GM04503 (cell line): ENCODE measurements at places on chromosomes 1 and 21.

- DNase-seq: no peak
These were observed 2.5 kb upstream of the HMGCL start for GRCh38 chr1:23827717-23828116.

DNA sequence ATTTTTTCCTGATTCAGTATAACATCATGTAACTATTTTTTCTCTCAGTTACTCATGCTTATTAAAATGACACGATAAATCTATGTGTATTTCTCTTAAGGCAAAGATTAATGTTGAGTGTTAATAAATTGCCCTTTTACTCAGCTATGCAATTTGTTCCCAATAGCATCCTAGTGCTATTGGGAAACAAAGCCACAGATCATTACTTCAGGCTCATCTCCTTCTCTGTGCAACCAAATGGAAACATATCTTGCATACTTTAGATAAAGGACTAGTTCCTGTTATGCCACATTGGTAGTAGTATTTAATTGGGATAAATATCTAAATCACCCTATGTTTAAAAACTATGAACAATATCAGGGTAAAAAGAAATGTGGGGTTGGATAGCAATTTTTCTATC is 106.2 kb downstream of the PLPPR4 start:
- no peak for DNase-seq

GRCh38 chr1:47514229-47514628 is 76.4 kb downstream of the FOXD2 start:
- no peak for DNase-seq

- no peak for DNase-seq
These were observed 756.4 kb downstream of the KCNT2 start for GRCh38 chr1:195851804-195852203.

DNA sequence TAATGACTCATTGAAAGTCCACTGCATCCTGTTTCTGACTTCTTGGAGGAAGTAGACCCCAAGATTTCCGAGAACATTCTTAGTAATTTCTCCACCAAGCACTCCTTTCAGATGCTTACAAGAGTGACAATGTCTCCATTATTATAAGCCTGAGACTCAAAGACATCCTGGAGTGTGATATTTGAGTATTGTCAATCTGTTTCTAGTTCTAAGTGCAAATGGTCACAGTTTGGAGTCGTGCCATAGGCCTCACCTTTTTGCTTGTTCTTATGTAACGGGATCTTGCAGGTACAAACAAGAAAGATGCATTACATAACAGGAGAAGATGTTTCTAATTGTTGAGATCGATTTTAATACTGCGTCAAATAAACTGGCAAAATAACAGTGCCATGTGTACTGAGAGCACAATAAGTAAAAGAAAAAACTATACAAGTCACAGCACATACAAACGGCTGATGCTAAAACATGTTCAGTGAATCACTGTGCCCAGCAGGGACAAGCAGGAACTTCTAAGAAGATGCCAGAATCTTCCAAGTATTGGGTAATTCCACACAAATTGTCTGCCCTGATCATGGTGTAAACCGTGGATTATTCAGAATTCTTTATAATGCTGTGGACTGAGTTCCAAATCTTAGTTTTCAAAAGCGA is 54.1 kb downstream of the CD2 start:
- DNase-seq: no peak

DNA sequence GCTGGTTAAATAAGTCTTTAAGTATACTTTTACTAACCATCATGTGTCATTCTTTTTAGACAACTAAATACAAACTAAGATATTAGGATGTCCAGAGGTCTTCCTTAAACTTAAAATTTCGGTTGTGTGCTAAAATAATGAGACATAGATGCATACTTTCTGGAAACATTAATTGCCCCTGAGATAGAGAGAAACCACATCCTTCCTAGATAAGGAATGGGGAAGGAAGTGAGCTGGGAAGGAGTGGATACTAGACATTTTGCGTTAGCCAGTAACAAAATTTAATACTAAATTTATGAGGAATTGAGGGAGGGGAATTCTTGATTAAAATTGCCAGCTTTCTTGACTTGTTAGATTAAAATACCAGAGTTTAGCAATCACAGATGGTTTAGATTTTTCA is 37.1 kb upstream of the PTGS2 start:
- DNase-seq: no peak

DNA sequence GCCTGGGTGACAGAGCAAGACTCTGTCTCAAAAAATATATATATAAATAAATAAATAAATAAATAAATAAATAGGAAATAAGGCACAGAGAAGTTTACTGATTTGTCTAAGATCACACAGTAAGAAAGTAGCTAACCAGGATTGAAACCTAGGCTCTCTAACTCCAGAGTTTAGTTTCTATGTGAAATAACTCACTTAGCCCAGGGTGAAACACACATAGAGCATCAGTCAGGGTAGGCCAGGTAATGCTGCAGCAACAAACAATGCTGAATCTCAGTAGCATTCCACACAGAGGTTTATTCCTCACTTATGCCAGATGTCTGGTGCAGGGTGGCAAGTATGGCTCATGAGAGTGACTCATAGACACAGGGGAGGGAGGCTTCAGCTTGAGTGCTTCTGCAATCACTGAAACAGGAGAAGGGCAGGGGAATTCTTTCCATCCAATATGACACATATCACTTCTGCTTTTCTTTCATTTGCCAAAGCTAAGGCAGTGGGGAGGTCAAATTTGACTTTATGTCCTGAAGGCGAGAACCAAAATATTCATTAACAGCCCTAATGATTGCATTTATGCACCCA is 37.1 kb upstream of the KANK4 start:
- peak; percentile 56 for DNase-seq

GRCh38 chr1:44693159-44693558 is 18.6 kb downstream of the ARMH1 start:
- no peak for DNase-seq

DNA sequence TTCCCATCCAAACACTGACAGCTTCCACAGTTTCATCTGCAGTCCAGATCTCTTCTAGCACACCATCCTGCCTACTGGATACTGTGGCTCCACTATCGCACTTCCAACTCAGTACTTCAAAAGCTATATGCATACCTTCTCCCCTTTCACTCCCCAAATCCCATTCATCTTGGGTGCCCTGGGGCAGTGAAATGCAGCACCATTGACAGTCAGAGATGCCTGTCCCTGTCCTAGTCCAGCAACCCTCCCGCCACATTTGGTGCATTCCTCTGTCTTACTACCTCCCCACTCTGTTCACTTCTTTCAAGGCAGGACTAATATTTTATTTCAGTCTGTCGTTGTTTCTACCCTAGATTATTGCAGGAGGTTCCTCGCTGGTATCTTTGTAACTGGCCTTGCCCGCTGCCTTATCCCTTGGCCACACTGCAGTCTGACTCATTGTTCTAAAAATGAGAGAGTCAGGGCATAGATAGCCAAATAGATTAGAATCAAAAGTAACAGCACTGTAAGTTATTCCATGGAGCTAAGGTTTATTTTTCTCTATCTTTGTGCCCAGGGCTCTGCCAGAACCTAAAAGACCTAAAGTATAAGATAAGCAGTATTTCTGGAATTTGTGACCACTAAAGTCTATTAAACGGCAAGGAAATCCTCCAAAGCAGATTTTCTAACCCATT is 96.7 kb downstream of the ESRRG start:
- DNase-seq: no peak

DNA sequence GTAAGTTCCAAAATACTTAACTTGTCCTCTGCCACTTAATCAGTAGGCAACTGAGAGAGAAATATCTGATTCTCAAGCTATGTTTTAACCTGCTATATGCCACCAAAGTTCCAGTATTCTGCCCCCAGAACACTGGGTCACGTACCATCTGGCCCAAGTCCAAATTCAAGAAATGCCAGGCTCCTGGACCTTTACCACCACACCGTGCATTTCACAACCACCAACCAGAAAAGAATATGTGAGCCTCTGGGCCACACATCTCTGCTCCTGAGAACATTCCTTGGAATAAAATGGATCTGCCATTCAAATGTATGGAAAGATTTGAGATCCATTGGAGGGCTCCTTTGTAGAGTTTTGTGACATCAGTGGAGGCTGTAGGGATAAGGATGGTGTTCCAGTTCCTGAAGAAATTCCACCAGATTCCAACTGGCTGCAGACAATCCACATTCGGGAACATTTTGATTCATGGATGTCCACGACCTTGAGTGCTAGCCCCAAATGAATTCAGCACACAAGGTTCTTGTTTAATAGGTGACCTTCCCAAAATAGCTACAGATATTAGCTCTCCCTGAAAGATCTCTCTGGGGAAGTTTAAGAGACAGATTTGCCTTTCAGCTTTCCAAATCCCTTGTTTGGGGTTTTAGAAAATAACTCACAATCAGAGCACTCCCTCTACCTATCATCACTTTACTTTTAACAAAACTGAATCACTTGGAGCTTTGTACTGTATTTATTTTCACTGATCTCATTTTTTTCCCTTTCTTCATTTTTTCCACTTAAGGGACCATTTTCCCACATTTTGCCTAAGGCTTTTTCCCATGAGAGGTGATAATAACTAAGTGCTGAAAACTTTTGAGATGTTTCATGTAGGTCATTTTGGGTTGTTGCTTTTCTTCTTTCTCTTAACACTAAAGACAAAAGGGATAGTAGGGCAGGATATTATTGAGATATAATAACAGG is 128.4 kb upstream of the ZC3H11B start:
- DNase-seq: no peak

- DNase-seq: no peak
These were observed 8.7 kb downstream of the DNAJC11 start for GRCh38 chr1:6692956-6693355.

DNA sequence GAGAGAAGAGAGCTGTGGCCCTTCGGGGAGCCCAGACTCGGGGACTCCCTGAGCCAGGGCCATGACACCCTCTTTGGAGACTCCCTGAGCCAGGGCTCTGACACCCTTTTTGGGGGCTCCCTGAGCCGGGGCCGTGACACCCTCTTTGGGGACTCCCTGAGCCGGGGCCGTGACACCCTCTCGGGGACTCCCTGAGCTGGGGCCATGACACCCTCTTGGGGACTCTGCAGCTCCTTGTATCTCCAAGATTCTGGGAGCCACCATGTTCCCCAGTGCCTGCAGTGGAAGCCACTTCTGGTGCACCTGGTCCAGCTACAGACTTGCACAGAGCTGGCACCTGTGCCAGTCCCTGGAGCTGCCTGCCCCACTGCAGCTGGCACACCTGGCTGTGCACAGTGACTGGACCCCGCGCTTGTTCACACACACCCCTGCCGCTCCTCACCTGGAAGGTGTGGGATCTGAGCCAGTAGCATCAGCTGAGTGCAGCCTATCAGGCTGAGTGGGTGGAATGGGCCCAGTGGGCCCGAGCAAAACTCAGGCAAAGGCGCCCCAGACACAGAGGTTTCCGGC is 3.8 kb upstream of the SSU72 start:
- no peak for DNase-seq

DNA sequence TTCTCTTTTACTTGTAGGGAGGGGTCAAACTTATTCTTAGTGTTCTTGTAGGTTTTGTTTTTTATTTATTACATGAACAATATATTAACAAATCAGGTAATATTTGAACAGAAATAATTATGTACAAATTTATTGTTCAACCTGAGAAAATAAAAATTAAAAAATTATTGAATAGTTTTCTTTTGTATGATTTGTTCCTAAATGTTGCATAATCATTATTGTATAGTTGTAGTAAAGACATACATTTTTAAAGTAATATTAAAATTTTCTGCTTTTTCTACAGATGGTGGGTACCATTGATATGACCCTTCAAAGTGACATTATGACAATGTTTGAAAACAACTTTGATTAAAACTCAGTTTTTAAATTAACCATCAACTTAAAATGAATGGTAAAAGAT is 15.9 kb upstream of the EPHX4 start:
- DNase-seq: no peak

DNA sequence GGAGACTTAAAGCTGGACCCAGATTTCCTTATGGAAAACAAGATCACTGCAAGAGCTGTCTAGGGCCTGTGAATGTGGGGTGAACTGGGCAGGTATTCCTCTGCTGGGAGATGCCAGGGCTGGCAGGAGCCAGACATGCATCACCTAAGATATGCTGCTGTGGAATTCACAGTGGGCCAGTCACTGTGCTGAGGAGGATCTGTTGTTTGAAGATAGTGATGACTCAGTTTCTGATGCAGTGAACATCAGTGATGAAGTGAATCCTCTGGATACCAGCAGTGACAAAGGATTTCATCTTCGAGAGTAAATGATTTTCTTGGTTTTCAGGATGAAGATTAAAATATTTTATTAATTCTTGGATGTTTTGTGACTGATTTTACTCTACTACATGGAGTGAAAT is 29.9 kb upstream of the CAMSAP2 start:
- no peak for DNase-seq

DNA sequence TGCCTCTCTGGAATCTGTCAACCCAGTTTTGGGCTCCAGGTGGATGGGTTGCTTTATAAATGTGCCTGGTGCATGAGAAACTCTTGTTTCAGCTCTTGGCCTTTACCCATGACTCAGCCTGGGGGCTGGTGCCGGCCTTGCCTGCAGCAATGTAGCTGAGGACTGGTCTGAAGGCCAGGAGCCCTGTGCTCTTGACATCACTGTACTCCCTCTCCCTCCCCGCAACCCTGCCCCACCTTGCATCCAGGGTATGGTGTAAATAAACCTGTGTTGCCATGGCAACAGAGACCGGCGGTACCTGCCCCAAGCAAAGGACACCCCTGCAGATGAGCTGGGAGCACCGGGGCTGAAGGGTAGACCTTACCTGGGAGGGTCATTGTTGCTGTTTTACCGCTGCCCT is 13.3 kb downstream of the FAM151A start:
- DNase-seq: no peak

DNA sequence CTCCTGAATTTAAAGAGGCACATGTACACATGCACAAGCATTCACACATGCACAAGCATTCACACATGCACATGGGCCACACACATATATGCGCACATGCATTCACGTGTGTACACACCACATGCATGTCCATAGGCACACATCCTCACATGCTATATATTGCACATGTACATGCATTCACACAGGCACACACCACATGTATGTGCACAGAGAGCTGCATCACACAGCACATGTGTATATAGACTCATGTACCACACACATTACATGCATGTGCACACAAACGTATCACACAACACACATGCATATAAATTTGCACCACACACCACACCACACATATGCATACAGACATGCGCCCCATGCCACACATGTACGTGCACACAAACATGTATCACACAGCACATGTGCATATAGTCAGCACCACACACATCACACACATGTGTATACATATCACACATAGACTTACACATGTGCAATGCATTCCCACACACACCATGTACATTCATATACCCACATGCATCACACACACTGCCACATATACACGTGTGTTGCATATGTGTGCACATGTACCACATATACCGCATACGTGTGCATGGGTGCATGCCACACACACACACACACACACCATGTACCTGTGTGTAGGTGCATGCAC is 54.6 kb upstream of the COL18A1 start:
- no peak for DNase-seq

DNA sequence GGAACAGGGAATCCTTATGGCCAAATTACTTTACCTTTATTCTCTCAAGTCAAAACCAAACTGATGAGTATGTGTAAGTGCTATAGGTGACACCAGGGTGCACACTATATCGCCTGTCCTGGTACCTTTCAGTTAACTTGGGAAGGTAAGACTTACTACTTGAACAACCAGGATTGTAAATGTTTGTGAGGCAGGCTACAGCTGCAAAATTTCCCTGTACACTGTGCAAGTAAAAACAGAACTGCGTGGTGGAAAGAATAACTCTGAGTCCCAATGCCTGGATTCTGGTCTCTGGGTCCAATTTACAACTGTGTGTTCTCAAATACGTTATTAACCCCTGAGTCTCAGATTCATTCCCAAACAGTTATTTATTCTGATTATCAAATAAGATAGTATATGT is 73.5 kb downstream of the TENT5C start:
- DNase-seq: no peak

GRCh38 chr1:78911956-78912880 is 94.3 kb downstream of the ADGRL4 start:
- DNase-seq: no peak

- peak; percentile 30 for DNase-seq
These were observed 30.5 kb upstream of the NTNG1 start for GRCh38 chr1:107110326-107110725.
